ENCODE measurements at places on chromosomes 5 and 9.

DNA sequence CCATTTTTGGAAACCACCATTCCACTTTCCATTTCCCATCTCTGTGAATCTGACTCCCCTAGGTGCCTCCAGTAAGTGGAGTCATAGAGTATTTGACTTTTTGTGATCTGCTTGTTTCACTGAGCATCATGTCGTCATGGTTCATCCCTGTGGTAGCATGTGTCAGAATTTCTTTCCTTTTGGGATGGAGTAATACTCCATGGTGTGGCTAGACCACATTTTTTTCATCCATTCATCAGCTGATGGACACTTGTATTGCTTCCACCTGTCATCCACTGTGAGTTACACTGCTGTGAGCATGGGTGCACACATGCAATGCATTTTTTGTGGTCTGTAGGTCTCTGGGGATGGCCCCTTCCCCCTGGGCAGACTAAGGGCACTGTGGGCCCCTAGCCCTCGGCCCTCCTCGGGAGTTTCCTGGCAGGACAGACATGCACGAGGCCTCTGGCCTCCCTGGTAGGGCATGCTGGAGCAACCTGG is 115.9 kb downstream of the GADD45G start:
- DNase-seq = no peak

- no peak for DNase-seq
These were observed 37.8 kb downstream of the PRELID2 start for GRCh38 chr5:145797336-145797735.

DNA sequence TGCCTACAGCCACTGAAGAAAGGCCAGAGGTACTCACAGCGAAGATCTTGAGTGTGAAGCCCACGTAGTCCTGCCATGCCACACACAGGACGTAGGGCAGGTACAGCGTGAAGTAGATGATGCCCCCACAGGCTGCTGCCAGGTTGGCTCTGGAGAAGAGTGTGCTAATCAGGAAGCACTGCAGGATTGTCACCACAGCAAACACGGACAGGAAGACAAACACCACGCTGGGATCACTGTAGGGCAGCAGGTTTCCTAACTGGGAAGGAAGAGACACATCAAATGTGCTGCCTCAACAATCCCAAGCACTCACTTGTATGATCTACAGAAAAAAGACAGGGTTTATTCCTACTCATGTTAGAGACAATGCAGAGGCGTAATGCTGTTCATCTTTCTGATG is 63.0 kb downstream of the NIPSNAP3B start:
- DNase-seq = peak; percentile 19

DNA sequence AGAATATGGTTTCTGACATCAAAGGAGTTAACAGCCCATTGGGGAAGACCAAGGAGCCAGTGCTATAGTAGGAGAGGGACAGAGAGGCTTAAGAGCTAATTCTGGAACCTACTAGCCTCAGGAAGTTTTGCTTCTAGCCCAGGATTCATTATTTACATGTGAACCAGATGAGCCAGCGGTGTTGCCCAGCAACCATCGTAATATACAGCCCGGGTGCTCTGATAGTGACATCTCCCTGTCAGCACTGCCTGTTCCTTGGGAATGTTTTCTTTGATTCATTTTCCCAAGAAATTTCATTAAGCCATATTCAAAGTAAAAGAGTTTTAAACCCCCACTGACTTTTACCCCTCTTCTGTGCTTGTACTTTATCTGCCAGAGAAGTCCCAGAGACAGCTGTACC is 217.4 kb upstream of the ADAMTSL1 start:
- DNase-seq = peak; percentile 65

DNA sequence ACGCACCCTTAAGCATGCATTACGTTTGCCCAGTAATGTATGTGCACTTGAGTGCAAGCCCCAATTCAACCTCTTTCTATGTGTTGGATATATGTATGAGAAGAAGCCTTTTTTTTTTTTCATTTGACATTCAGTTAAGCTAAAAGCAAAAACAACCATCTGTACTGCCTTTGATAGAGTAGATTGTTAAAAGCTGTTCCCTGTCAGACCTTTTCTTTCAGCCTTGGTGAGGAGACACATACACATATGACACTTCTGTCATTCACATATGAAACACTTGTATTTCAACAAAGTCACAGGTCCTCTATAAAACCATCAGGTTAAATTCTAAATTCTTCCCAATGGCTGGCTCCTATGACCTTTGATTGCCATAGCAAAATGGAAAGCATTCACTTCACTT is 40.2 kb upstream of the STARD4 start:
- DNase-seq = no peak

DNA sequence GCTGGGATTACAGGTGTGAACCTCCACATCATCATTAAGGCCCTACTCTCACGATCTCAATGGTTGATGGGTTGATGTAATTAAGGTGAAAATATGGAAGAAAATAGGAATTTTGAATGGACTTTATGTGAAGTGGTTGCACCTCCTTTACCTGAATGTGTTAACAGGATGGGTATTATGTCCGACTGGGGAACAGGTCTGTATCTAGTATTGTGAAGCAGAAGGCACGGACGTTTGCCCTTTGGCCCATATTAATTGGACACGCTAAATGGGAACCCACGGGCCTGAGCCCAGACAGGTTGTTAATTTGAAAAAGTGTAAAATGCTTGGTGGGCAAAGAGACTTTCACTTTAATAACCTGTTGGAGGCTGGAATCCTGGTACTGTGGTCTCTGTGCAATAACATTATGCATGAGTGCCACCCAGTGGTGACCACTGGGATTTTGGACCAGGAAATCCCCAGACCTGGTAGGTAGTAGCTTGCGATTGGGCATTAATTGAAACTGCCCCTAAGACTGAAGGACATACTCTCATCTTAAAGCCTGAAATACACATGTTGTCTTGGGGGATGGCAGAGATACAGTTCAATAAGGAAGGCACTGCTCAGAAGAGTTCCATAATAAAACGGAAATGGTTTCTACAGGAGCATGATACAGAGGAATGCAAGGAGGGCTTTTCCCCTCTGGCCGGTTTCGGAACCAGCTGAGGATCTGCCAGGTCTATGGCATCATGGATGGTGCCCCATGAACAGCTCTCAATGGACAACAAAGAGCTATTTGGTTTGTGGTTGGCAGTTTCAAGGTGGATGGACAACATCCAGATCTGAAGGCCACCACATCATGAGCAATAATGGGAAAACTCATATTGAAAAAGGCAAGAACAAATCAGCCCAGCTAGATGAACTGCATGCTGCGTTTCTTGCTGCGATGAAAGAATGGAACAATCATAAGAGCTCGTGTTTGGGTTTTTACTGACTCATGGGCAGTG is 26.2 kb upstream of the BICD2 start:
- DNase-seq = peak; percentile 80

DNA sequence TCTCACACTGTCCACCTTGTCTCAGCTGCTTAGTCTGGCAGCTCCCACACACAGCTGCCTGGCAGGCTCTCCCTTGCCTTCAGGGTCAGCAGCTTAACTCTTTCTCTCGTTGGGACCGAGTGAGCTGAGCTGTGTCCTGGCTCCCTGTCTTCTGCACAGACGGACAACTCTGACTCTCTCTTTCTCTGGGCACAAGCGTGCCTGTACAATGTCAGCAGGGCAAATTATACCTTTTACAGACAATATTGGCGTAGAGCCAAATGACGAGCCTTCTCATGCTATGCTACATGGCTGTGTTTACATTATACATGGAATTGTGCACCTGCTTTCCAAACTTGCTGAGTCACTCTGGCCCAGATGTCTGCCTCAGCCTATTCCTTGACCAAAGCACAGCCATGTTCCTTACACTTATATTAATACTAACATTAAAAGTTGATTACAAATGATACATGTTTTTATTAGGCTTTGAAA is 188.6 kb downstream of the CYLC2 start:
- DNase-seq = peak; percentile 99
